Amniotic stem cell (primary cell): ENCODE measurements at places on chromosomes 11 and 22.

DNA sequence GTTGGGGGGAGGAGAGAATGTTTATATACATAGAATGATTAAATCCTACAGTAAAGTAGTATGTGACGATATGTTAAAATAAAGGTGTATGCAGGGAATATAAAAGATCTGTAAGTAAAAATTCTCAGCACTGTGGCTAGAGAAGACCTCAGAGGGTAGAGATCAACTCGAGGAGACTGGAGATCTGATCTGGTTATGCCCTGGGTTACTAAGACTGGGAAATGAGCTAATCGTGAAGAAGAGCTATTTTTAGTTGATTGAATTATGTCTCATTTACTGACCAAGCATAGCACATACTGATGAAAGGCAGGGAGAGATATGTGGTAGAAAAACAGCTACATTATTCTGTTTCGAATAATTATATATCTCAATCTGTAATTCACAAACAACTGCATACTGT, 42.8 kb upstream of the ALKBH3 start:
- DNase-seq, result no peak

GRCh38 chr22:22896601-22897000, 9.0 kb downstream of the IGLL5 start:
- DNase-seq, result no peak

DNA sequence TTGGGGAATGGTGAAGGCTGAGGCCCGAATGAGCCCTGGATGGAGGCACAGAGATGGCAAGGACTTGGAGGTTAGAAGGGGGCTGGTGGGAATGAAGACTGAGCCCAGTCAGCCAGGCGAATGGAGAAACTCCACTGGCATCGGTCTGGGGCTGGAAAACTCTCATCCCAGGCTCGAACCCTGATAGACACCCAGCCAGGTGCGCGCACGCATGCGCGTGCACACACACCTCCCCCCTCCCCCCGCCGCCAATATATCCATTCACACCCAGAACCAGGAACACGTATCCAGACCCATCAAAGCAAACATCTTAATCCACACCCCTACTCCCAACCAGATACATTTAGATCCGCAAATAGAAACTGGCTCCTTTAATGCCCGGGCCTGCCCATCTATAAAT, 139.3 kb downstream of the CEP164 start:
- DNase-seq, result no peak

GRCh38 chr11:2878782-2879181, 6.8 kb downstream of the CDKN1C start:
- no peak for DNase-seq

- DNase-seq, result peak; percentile 20
Observed at GRCh38 chr22:32628628-32629572, 154.3 kb downstream of the FBXO7 start.

DNA sequence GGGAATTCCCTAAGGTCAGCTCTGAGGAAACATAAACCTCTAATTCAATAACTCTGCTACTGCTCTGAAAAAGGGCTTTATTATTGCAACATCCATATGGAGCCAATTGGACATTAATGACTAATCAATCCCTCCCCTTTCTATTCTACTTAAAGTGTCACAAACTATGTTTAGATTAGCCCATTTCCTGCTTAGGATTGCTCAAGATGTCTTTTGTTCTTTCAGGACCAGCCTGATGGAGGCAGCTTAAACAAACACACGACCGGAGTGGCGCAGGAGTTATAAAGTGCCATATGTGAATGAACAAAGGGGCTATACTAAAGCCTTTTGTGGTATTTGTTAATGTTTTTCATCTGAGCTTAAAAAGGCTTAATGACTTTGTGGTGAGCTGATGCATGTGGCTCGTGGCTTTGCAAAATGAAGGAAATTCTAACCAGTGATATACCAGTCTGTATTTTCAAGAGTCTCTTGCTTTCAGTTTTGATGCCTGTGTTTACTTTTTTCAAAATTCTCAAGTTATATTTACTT, 354.4 kb downstream of the SOX6 start:
- DNase-seq, result no peak

DNA sequence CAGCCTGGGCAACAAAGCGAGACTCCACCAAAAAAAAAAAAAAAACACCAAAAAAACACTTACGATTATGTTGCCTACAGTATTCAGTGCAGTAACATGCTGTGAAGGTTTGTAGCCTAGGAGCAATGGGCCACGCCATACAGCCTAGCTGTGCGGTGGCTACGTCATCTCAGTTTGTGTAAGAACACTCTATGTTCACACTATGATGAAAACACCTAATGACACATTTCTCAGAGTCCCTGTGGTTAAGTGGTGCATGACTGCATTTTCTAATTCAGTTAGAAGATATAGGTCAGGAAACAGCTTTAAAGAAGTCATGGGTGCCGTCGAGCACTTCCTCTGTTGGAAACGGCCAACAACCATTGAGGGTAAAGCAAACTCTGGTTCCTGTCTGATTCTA, 75.7 kb upstream of the ANO1 start:
- no peak for DNase-seq

DNA sequence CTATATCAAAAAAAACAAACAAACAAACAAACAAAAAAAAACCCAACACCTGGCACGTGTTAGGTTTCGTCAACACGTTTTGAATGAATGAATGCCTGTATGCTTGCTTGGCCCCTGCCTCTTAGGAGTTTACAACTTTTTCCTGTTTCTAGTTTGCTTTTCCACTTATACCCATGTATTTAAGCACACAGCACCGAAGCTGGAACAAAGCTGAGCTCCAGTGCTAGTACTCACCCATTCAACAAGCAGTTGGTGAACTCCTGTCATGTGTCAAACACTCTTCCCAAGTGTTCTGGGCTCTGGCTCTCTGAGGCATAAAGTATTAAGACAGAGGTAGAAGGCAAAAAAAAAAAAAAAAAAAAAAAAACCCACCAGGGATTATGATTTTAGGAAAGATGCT, 599.3 kb downstream of the BUD13 start:
- no peak for DNase-seq

GRCh38 chr22:37328017-37328416, 45.7 kb downstream of the CYTH4 start:
- DNase-seq, result no peak
